ENCODE measurements at places on chromosomes 7 and 10.

DNA sequence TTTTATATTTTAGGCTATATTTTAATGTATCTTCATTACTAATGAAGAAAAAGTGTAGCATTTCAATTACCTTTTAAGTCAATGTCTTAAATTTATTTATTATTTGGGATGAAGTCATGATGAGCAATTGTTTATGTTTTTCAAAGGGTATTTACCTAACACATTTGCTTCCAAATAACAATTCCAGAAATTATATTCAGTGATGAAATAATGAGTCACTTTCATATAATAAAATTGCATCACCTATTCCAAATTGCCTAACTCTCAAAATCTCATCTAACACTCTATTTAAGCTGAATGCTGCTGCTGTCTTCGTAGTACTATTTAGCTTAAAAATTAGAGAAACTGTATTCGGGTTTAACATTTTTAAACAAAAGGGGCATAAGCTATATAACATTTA lies 97.7 kb downstream of the PRKG1 start:
- DNase-seq, result peak; percentile 80

DNA sequence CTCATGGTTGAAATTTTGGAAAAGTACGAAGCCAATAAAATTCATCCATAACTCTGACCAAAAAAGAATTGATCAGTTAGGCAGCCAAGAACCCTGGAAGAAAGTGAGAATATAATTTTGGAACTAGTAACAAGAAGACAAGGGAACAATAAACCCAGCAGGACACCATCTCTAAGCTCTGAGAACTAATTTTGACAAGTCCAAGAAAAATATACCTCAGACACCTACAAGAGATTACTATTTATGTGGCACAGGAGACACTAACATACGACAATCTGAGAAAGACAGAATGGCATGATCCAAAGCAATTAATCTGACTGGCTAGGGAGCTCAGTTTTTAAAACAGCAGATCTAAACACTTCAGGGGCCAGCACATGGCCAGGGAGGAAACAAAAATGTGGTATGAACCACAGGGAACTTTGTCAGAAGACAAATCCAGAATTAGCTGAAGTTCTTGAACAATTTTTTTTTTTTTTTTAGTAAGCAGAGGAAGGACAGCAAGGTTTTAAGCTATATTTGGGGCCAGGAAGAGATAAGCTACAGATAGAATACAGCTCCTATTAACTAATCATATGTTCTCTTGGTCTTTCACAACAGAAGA lies 38.9 kb downstream of the PARD3 start:
- DNase-seq, result no peak

DNA sequence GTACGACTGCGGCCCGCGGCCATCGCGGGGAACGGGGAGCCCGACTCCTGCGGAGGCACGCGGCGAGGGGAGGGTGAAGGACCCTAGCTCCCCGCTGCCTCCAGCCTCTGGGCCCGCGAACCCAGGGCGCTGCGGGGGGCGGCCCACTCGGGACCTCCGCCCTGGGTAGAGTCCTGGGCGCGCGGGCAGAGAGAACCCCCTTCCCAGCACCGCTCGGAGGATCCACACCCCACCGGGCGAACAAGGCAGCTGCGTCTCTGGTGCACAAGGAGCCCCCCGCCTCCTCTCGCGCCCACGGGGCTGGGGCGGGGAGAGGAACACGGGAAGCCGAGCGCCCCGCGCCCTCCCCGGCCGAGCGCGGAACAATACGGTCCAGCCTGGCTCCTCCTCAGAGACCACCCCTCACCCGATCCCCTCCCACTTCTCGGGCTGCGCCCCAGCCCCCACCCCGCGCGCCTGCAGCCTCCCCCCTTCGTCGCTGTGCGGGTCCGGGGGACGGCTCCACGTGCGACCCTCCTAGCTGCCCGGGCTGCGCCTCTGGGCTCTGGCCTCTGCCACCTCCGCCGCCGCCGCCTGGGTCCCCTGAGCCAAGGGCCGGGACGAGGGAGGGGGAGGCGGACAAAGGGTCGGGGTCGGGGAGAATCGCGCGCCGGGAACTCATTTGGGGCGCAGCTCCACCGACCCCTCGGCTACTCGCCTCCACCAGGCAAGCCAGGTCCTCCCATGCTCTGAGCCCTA lies at the start of gene WDR86:
TSS of gene WDR86 (minus strand) at position 372 of the 738 bp plus-strand sequence. CDS start 449 bp downstream, outside the sequence.
- peak; percentile 20 for DNase-seq

DNA sequence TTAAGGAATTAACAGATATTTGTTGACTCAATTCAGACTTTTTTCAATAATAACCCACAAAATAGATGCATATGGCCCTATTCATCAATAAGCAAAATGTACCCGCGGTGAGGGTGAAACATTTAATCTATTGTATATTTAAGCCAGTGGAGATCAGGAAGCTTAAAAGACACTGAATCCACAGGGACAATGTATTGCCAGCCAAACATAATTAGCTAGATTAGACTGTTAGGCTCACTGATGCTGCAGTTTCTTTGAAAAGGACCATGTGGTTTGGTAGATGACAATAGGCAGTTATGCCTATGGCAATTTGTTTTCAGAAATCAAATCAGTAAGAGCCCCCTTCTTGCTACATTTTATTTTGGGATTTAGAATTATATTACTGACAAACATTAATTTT lies 87.3 kb upstream of the PLXDC2 start:
- DNase-seq, result no peak

- no peak for DNase-seq
These were observed 3.1 kb downstream of the GDF10 start for GRCh38 chr10:47303105-47303504.

DNA sequence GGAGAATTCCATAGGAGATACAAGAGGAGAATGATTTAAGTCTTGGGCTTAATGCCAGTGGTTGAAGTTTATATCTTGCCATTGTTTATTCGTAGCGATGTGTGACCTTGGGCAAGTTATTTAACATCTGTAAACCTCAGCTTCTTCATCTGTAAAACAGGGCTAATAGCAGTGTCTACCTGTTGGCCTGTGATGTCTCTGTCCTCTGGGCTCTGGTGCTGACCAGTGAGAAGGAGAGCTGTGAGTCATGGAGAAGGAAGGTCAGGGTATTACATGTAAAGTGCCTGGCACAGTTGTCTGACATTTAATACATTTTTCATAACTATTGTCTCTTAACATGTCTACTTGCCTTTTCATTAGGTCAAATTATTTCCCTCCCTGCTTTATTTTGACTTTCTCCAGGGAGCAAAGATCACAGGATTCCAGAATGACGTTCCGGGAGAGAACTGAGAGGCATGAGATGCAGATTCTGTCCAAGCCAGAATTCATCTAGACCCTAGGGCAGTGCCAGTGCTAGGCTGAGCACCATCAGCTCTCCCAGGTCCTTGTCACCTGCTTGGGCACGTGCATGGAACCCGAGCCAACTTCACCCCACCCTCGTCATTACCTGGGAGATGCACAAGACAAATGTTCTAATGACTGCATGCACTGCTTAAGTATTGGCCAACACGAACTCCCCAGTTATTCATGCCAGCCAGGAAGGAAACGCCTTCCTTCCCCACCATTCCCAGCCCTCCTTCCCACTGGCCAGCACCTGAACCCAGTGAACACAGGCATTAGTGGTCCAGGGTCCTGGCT lies 187.9 kb downstream of the DPY19L1 start:
- DNase-seq, result no peak

- DNase-seq, result no peak
These were observed 258.8 kb upstream of the CDC14C start for GRCh38 chr7:48665353-48666135.

GRCh38 chr7:134939136-134939535 lies 47.2 kb upstream of the AGBL3 start:
- no peak for DNase-seq

DNA sequence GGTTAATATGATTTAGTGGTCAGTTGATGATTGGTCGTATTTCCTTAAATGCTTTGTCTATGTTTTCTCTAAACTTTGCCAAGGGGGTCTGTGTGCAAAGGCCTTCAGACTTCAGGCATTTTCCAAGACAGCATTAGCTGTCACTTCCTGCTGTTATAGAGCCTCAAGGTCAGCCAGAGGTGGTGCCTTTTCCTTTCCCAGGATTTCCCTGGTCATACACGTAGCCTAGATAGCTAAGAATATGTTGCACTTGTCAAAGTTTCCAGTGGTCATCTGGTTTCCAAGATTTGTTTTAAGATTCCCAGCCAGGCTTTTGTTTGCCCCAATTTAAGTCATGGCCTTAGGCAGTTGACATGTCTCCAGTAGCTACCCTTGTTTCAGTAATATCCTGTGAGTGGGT lies 133.2 kb upstream of the IGFBP3 start:
- DNase-seq, result no peak

DNA sequence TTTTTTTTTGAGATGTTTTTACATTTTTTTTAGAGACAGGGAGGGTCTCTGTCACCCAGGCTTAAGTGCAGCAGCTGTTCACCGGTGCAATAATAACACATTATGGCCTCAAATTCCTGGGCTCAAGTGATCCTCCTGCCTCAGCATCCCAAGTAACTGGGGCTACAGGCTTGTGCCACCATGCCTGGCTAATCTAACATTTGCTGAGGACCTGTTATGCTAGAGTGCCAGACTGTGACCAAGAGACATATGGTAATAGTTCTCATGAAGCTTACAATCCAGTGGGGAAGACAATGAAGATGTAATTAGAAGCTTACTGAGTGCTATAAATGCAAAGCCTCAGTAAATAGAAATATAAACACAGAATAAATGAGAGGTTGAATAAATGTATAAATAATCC lies 17.6 kb upstream of the ORC5 start:
- DNase-seq, result no peak

GRCh38 chr7:95859429-95859828 lies 87.1 kb downstream of the DYNC1I1 start:
- peak; percentile 10 for DNase-seq

- DNase-seq, result peak; percentile 85
These were observed 170.4 kb downstream of the SNX13 start for GRCh38 chr7:17769918-17770317.

DNA sequence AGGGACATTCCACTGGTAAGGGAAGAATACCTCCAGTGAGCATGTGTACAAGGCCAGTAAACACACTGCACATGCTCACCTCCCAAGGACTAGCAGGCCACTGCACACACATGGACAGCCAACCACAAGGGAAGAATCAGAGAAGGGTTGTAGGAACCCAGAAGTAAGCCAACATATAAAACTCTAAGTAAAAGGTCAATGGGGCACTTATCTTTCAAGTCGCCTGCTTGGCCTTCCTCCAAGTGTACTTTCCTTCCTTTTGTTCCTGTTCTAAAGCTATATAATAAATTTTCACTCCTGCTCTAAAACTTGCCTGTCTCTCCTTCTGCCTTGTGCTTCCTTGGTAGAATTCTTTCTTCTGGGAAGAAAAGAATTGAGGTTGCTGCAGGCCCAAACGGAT lies 33.0 kb downstream of the ORC5 start:
- no peak for DNase-seq

- DNase-seq, result peak; percentile 50
These were observed 236.9 kb downstream of the REEP3 start for GRCh38 chr10:63758080-63758479.

GRCh38 chr10:123526356-123527064 lies 139.6 kb upstream of the GPR26 start:
- no peak for DNase-seq

DNA sequence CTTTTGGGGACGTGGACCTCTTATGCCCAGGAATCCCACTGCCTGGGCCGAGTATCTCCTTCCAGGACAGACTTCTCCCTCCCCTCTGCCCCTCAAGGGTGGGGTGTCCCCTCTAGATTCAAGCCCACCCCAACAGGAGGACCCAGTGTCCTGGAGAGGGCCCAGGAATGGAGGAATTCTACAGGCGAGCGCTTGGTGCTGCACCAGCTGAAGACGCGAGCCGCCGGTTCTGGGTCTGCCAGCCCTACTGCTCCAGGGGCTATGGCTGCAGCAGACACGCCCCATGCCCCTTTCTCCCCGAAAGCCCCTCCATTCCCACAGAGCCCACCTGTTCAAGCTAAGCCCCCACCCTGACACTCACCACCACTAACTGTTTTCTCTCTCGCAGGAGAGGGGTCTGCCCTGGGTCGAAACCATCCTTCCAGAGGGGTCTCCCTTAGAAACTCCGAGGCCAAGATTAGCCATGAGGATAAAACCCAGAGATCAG lies 8.6 kb downstream of the CRYGN start:
- no peak for DNase-seq

DNA sequence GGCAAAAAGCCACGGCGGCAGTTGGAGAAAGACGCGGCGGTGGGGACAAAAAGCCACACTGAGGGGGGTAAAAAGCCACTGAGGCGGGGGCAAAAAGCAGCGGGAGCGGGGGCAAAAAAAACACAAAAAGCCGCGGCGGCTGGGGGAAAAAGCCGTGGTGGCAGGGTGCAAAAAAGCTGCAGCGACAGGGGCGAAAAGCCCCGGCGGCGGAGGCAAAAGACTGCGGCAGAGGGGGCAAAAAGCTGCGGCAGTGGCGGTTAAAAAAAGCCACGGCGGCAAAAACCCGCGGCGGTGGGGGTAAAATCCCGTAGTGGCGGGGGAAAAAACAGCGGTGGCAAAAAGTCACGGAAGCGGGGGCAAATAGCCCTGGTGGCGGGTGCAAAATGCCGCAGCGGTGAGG lies 527.3 kb downstream of the ZNF33B start:
- no peak for DNase-seq
